ENCODE measurements at places on chromosomes 16 and 17.
A peak's percentile ranks its signal among the peaks of the same experiment; 100 is the strongest.

GRCh38 chr16:24540602-24541210, 1.3 kb downstream of the RBBP6 start:
- DNase-seq: peak; percentile 40

DNA sequence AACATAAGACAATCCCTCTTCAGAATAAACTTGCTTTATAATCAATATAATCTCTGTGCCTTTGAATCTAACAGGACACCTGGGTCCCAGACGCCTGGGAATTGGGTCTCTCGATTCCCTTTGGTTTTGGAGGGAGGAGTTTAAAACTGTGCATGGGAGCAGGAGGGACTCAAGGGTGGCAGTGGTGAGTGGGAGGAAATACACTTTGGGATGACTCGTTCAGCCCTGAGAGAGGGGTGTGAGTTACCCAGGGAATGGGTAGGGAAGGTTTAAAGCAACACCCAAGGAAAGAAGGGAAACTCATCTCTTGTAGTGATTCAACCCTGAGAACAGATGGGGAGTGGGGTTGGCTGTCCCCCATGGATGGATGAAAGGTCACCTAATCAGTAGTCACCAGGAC, 1.6 kb downstream of the RANGRF start:
- DNase-seq: no peak

DNA sequence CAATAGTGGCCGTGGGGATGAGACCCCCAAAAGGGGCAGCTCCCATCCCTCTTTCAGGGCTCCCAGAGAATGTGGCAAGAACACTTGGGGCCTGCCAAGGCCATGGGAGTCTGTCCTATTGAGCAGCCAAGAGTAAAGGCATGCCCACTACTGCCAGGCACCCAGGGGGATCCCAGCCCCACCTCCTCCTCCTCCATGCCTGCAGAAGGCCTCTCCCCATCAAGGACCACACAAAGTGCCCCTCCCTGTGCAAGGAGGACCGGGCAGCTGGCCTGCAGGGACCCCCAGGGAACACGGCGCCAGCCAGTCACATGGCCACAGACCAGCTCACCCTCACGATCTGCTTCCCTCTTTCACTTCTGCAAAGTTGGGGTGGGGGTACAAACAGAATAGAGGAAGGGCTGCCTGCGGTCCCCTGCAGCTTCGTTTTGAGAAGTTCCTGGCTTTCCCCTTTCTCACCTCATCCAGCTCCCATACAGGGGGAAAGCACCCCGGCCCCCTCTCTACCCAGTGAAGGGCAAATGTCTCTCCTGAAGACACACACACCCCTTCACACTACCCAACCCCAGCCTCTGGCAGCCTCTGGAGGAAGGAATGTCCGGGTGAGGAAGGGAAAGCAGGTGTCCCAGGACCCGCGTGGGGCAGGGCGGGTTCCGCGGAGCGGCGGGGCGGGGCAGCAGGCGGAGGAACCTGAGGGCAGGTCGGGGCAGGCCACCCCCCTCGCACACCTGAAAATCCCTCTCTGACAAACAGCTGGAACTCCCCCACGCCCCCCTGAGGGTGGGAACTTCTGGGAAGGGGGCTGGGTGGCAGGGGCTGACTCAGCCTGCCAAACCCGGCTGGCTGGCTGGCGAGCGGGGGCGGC, 2.0 kb downstream of the PPP1R9B start:
- DNase-seq: peak; percentile 63

DNA sequence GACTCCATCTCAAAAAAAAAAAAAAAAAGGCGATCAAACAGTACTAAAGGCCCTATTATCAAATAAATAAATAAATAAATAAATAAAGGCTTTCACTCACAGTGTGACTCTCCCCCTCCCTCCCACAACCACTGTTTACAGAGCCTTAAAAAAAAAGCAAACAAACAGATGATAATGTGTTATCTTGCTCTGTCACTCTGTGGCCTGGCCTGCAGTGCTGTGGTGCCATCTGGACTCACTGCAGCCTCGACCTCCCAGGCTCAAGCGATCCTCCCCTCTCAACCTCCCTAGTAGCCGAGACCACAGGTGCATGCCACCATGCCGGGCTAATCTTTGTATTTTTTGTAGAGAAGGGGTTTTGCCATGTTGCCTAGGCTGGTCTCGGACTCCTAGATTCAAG, 8.1 kb upstream of the NAGLU start:
- no peak for DNase-seq

- DNase-seq: no peak
Measured at GRCh38 chr16:72023962-72024361, 15.4 kb downstream of the DHODH start.

- DNase-seq: no peak
Measured at GRCh38 chr16:86680661-86681030, 102.3 kb downstream of the FOXL1 start.

DNA sequence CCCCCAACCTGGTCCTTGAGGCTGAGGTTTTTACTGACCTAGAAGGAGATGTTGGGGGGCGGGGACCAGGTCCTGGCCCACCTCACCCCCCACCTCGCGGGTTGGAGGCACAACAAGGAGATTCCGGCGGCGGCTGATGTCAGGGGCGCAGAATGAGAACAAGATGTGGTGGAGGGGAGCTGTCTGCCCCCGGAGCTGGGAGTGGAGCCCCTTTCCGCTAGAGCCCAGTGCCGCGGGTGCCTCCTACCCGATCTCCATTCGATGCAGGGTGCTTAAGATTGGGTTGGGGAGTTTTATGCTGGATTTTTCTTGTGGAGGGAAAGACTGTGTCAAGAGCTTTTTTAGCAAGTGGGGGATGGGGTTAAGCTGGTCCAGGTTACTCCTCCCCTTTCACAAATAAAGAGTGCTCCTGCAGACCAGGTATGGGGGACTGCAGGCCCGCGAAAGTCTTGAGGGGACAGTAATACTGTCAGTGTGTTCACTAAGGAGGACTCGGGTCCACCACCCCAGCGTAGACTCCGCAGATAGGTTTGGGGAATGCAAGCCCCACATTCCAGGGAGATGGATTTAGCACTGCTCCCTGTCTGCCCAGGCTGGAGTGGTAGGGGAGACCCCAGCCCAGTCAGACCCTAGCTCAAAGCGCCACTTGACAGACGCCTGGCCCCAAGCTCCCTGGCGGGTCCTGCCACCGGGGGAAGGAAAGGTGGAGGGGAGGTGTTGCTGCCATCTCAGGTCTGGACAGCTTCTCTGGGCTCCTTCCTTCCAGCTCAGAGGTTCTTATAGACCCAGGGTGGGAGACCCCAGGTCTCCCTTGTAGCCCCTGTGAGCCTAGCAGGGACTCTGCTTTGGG, 2.0 kb downstream of the CACNA1G start:
- DNase-seq: peak; percentile 18

DNA sequence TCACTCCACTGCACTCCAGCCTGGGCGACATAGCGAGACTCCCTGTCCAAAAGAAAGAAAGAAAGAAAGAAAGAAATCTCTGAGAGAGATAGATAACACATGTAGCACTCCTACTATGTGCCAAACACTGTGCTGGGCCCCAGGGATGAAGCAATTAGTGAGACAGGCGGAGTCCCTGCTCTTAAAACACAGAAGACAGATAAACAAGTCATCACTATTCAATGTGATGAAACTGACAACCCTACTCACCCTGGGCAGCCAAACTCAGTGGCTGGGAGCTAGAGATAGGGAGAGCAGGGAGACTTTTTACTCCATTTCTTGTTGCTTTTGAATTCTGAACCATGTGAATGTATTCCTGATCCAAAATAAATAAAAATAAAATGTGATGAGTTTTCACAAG, 35.2 kb upstream of the GOSR2 start:
- no peak for DNase-seq

DNA sequence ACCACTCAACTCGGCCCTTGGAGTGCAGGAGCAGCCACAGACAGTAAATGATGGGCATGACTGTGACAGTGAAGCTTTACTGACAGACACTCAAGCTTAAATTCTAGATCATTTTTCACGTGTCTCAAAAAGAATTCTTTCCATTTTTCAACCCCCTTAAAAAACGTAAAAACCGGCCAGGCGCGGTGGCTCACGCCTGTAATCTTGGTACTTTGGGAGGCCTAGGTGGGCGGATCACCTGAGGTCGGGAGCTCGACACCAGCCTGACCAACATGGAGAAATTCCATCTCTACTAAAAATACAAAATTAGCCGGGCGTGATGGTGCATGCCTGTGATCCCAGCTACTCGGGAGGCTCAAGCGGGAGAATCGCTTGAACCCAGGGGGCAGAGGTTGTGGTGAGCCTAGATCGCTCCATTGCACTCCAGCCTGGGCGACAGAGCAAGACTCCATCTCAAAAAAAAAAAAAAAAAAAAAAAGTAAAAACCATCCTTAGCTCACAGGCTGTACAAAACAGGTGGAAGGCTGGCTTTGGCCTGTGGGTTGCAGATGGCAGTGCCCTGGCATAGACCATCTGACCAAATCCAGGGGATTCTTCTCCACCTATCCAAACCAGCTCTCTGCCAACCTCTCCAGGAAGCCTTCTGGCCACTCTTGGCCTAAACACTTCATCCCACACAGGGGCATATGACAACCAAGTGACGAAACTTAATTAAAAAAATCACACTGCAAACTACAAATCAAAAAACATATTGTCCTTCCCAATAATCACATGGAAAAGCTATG, 18.3 kb downstream of the TBC1D16 start:
- no peak for DNase-seq

DNA sequence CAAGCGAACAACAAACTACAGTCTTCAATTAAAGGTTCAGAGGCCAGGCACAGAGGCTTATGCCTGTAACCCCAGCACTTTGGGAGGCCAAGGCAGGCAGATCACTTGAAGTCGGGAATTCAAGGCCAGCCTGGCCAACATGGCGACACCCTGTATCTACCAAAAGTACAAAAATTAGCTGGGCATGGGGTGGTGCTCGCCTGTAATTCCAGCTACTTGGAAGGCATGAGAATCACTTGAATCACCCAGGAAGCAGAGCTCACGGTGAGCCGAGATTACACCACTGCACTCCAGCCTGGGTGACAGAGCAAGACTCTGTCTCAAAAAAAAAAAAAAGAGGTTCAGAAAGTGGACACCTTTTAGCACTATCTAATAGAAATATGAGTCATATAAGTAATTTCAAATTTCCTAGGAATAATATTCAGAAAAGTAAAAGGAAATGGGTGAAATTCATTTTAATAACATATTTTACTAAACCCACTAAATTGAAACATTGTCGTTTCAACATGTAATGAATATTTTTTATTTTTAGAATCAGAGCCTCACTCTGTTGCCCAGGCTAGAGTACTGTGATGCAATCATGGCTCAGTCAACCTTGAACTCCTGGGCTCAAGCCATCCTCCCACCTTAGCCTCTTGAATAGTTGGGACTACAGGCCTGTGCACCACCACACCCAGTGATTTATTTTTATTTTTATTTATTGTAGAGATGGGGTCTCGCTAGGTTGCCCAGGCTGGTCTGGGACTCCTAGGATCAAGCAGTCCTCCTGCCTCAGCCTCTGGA, 15.2 kb upstream of the MARCHF10 start:
- no peak for DNase-seq

DNA sequence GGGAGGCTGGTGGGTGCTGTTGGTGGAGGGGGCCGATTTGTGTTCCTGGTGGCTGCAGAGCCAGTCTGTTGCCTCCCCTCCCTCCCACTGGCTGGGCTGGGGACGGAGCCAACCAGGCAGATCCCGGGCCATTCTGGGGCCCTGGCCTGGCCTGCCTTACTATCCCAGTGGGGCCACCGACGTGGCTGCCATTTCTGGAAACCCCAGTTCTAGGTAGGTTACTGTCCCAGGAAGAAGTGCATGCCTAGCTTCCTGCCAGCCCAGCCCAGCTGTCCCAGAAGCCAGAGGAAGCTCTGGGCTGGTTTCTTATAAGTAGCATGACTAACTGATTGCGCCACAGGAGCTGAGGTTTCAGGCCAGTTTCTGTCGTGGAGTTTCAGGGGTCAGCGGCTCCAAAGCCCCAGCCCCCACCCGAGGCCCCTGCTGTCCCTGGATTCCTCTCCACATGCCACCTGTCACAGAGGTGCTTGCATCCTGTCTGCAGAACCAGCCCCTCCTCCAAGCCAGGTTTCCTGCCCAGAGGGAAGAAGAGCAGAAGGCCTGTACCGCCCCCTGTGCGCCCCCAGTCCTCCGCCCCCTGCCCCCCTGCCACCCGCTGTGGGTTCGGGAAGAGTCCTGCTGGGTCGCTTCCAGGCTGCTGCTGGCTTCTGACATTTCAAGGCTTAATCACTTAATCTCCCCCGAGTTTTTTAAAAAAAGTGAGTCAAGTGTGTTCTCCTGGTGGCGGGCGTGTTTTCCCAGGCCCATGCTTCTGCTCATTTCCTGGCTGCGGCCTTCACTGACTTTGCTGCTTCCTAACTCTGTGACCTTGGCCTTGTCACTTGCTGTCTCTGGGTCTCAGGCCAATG, 13.2 kb downstream of the IL4R start:
- DNase-seq: peak; percentile 77

GRCh38 chr17:63497708-63498483, 21.0 kb downstream of the ACE start:
- DNase-seq: peak; percentile 38

- DNase-seq: no peak
Measured at GRCh38 chr17:60039847-60040442, 38.8 kb downstream of the HEATR6 start.

- DNase-seq: no peak
Measured at GRCh38 chr16:11964761-11965551, at the start of gene TNFRSF17. Gene TNFRSF17 (plus strand): TSS chr16:11965210. CDS start chr16:11965325, 115 bp downstream.

DNA sequence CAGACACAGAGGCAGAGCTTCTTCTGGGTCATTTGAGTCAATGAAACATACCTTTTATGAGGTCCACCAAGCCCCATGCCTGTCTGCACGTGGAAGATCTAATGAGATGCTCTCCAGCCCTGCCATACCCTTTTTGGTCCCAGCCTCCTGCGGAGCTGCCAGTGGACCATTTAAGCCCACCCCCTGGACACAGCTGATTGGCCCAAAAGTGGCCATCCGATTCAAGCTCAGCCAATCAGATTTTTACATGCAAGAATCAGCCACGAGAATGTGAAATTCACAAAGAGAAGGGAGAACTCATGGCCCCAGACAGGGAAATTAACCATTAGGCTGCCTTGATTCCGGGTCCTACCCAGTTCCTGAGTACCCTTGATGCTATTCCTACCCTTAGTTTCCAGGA, 231.0 kb upstream of the EEF2KMT start:
- DNase-seq: no peak

DNA sequence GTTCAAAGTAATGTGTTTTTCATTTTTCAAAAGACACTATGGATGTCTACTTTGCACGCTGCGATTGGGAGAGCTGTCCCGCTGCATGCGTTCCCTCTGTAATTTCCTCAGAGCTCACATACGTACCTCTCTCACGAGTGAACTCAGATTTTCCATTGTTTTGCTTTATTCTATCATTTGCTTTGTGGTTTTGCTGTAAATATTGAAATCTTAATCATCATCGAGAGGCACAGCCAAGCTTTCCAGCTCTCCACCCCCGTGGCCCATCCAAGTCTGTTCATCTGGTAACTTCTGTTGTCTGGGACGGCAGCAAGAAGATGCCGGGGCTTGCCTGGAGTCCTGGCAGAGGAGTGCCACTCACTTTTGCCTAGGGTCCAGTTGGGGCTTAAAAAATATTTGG, 21.1 kb downstream of the TMC6 start:
- no peak for DNase-seq

DNA sequence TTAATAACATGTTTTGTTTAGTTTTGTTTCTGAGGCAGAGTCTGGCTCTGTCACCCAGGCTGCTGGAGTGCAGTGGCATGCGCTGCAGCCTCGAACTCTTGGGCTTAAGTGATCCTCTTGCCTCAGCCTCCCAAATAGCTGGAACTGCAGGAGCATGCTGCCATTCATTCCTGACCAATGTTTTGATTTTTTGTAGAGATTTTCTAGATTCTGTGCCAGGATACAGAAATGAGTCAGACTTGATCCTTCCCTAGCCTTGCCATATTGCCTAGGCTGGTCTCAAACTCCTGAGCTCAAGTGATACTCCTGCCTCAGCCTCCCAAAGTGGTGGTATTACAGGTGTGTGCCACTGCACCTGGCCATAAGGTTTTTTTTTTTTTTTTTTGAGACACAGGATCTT, 17.7 kb downstream of the TAOK1 start:
- no peak for DNase-seq

Measured in DND-41 (cell line).